ENCODE measurements at places on chromosomes 1 and 21. TPM values are rescaled to one million over a fixed set of nuclear protein-coding genes. Genes with fewer than 3 reads are reported as not detected.

MYBPH gene
- total RNA-seq: not detected

HES4 gene
- total RNA-seq: 7.9 TPM

SFN gene
- not detected for total RNA-seq

BMP8B gene
- not detected for total RNA-seq

GBP5 gene
- total RNA-seq: 3.1 TPM

ETV3L gene
- total RNA-seq: not detected

KCNJ9 gene
- not detected for total RNA-seq

Data from subcutaneous adipose tissue (tissue), 4 donors.